A673 (cell line): ENCODE measurements at places on chromosomes 4 and X. TPM values are rescaled to one million over a fixed set of nuclear protein-coding genes. Genes with fewer than 3 reads are reported as not detected.

GDPD2 gene
- total RNA-seq, result 0.68 and 0.84 TPM in 2 replicates

FOXR2 gene
- not detected in 2 replicates for total RNA-seq

SLC38A5 gene
- 98.9 and 112 TPM in 2 replicates for total RNA-seq

GRCh38 chr4:156501962-156502361, 469.6 kb downstream of the PDGFC start:
- H3K4me1 ChIP-seq, result peaks cover 13% of the 10 kb centered on the region
- DNase-seq, result no peak
- H3K36me3 ChIP-seq, result no peaks in the 10 kb centered on the region
- no peak overlapping the region for H3K27ac ChIP-seq

DNA sequence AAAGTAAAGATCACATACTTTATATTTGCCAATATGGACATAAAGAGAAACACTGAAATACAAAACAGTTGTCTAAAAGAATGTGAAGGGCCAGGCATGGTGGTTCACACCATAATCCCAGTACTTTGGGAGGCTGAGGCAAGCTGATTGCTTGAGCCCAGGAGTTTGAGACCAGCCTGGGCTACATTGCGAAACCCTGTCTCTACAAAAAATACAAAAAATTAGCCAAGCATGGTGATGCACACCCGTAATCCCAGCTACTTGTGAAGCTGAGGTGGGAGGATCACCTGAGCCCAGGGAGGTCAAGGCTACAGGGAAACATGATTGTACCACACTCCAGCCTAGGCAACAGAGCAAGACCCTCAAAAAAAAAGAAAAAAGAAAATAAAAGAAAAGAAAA, 11.8 kb downstream of the RBM47 start:
- H3K36me3 ChIP-seq, result no peaks in the 10 kb centered on the region
- H3K27ac ChIP-seq, result no peak overlapping the region
- no peak for DNase-seq
- H3K27me3 ChIP-seq, result no peaks in the 10 kb centered on the region
- H3K4me3 ChIP-seq, result no peak overlapping the region

- no peaks in the 10 kb centered on the region for H3K27me3 ChIP-seq
- no peak overlapping the region for H3K27ac ChIP-seq
- no peaks in the 10 kb centered on the region for H3K36me3 ChIP-seq
- no peak for DNase-seq
- H3K4me3 ChIP-seq, result no peak overlapping the region
- H3K4me1 ChIP-seq, result no peaks in the 10 kb centered on the region
These were observed 109.6 kb downstream of the PCDH18 start for GRCh38 chr4:137422666-137423065.

DNA sequence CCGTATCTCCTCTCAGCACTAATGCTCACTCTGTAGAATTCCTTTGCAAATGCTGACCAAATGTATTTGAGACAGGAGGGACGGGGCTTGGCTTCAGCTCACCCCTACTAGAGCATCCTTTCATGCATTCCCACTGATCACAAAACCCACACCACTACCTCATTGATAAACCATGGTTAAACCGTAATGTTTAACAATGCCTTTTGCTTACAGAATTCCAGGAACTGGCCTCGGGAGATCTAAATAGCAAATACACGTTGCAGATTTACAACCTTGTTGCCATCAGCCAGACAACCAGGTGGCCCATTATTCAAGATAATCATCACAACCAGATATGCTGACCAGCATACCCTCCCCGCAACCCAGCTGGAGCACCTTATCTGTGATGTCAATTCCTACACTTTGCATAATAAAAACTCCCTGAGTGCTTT, 391.9 kb downstream of the KCTD8 start:
- no peaks in the 10 kb centered on the region for H3K27me3 ChIP-seq
- H3K36me3 ChIP-seq, result no peaks in the 10 kb centered on the region
- no peaks in the 10 kb centered on the region for H3K4me1 ChIP-seq
- no peak overlapping the region for H3K4me3 ChIP-seq
- no peak for DNase-seq

- no peaks in the 10 kb centered on the region for H3K27me3 ChIP-seq
- no peak overlapping the region for H3K27ac ChIP-seq
- no peaks in the 10 kb centered on the region for H3K4me1 ChIP-seq
- DNase-seq, result no peak
- no peak overlapping the region for H3K4me3 ChIP-seq
These were observed 121.7 kb upstream of the KCNIP4 start for GRCh38 chr4:22070256-22070655.

GRCh38 chr4:36551697-36552214, 270.3 kb downstream of the DTHD1 start:
- H3K27me3 ChIP-seq, result no peaks in the 10 kb centered on the region
- no peaks in the 10 kb centered on the region for H3K36me3 ChIP-seq
- no peak overlapping the region for H3K4me3 ChIP-seq
- no peak for DNase-seq
- H3K27ac ChIP-seq, result no peak overlapping the region
- no peaks in the 10 kb centered on the region for H3K4me1 ChIP-seq

DNA sequence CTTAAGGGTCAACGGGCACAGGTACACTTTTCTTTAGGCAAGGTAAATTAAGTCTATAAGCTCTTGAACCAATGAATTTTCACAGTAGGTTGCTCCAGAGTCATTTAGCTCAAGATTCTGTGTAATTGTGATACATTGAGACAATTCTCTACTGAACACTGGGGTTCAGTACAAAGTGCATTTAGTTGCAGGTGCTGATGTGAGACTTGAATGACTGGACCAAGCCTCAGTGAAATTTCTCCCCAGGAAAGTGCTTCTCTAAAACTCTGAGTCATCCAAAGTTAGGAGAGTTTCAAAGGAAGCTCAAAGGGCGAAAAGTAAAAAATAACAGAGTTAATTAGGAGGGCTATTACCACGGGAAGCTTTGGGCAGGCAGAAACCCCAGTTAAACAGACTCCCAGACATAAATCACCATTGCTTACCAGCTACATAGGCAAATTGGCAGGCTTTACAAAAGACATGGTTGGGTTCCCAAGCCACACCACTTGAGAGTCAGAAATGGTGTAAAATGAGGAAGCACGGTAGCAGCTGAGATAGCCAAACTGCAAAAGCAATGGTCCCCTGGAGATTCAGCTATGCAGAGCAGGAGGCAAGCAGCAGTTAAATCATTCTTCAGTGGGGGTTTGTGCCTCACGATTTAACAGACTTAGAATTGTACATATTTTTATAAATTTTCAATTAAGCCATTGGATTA, 202.6 kb downstream of the PCDH19 start:
- H3K4me1 ChIP-seq, result no peaks in the 10 kb centered on the region
- H3K27me3 ChIP-seq, result no peaks in the 10 kb centered on the region
- DNase-seq, result no peak
- H3K27ac ChIP-seq, result no peak overlapping the region
- no peaks in the 10 kb centered on the region for H3K36me3 ChIP-seq
